ENCODE measurements at places on chromosomes 6 and 20. TPM values are rescaled to one million over a fixed set of nuclear protein-coding genes. Genes with fewer than 3 reads are reported as not detected.

The ADAM33 gene
- total RNA-seq: 3.3 TPM

The VGLL2 gene
- total RNA-seq: not detected

The TBC1D7 gene
- 42.1 TPM for total RNA-seq

The SOBP gene
- 1.3 TPM for total RNA-seq

The HLA-DQB1 gene
- total RNA-seq: under 0.01 TPM

The DEK gene
- 156 TPM for total RNA-seq

The STMND1 gene
- total RNA-seq: not detected

The ADISSP gene
- 90.8 TPM for total RNA-seq

DNA sequence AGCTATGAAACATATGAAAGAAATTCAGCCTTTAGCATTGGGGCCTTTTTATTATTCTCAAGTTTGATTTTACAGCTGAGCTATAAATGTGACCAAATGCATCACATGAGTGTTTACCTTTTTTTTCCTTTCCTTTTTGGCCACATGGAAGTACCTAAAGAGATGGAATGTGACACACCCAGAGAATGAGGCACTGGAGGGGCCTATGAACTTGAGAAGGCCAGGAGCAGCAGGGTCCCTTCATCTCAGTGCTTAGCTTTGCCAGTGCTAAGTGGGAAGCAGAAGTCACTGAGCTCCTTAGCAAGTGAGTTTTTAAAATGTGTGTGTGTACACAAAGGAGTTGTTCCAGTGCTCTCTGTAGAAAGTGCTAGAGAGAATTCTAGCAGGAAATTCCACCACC lies 44.7 kb downstream of the RREB1 start:
- no peak for DNase-seq

- peak; percentile 6 for DNase-seq
Measured at GRCh38 chr6:149895833-149896271, 2.1 kb downstream of the RAET1E start.

- DNase-seq: no peak
Measured at GRCh38 chr6:70079241-70079640, 212.9 kb downstream of the COL19A1 start.

- no peak for DNase-seq
Measured at GRCh38 chr6:111353912-111354462, 129.0 kb downstream of the REV3L start.

DNA sequence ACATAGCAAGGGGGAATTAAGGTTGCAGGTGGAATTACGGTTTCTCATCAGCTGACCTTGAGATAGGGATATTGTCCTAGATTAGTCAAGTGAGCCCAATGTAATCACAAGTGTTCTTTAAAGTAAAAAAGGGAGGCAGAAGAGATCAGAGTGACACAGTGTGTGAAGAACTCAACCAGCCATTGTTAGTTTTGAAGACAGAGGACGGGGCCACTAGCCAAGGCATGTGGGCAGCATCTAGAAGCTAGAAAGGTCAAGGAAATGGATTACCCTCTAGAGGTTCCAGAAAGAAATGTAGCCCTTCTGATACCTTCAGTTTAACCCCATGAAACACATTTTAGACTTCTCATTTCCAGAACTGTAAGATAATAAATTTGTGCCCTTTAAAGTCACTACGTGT lies 18.5 kb upstream of the TSPYL1 start:
- no peak for DNase-seq

GRCh38 chr6:105619971-105620741 lies 217.3 kb upstream of the PREP start:
- DNase-seq: no peak

DNA sequence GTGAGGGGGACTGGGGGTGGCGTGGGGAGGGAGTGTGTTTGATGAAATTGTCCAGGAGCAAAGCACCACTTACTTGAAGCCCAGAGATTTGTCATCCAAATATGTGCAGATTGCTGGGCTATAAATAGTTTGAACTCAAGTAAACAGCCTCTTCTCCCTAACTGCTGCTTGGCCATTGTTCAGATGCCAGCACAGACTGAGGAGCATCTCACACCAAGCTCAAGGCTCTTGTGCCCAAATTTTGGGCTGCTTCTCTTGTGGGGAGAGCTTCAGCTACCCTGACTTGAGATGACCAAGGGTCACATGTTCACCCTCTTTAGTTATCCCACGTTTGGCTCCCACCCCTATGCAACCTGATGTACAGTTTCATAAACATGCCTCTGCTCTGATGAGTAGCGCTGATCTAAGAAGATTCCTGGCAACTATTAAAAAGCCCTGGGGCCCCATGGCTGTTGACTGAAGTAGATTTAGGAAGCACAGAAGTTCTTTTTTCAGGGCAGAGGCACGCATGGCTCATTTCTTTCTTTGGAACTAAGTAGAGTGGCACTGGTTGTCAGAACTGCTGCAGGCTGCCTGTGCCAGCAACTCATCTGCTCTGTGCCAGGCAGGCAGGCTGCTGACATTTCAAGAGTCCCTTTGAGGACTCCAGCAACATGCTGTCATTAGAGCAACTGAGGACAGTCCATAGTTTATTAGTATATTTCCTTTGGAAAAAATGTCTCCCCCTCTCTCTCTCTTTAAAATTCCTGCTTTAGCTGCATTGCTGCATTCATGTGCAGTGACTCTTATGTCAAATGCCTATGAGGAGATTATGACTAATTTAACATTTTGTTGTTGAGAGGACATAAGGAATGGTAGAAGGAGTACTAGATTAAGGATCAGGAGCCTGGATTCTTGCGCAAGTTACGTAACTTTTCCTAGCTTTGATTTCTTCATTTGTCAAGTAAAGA lies 9.6 kb upstream of the PKIG start:
- no peak for DNase-seq

GRCh38 chr6:105748737-105749161 lies 337.4 kb upstream of the PRDM1 start:
- no peak for DNase-seq

DNA sequence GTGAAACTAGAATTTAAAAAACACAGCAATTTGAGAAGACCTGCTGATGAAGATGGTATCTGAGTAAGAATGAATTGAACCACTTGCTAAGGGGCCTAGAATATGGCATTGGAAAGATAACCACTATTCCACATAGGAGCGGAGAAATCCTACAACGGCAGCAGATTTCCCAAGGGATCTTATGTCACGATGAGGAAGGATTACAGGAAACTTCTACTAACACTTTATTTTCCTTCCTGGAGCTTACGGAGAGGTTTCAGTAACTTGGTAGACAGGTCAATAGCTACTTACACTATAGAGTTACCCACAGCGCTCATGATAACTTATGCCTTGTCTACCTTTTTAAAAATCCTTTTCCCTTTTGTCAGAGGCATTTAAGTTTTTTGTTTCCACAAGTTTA lies 11.8 kb upstream of the TCF21 start:
- DNase-seq: no peak

- no peak for DNase-seq
Measured at GRCh38 chr6:4327841-4328240, 192.5 kb upstream of the ECI2 start.

- peak; percentile 44 for DNase-seq
Measured at GRCh38 chr6:138563650-138564049, 64.4 kb upstream of the NHSL1 start.

- no peak for DNase-seq
Measured at GRCh38 chr6:40408786-40409542, 178.2 kb downstream of the LRFN2 start.

DNA sequence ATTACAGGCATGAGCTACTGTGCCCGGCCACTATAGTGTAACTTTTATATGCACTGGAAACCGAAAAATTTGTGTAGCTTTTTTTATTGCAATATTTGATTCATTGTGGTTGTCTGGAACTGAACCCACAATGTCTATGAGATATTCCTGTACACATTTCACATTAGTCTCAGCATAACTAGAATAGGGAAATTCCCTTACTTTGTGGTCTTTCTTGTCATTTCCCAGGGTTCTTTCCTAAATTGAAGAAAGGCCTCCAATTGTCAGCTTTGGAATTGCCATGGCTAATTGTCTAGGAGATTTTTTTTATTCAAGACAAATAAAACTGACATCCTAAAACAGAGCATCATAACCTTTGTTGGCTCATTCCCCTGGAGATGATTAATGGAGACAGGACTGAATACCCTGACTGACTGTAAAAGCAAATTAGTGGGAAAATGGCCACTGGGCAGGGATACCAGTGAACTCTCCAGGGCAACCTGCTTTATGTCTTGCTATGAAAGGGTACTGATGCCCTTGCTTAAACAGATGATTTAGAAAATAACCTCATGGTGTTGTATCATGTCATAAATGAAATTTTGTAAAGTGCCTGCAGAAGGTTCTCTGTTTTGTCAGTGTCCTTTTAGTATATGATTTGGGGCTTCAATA lies 576.9 kb downstream of the RFPL4B start:
- DNase-seq: no peak

GRCh38 chr6:109660526-109661320 lies 30.3 kb downstream of the AK9 start:
- no peak for DNase-seq

DNA sequence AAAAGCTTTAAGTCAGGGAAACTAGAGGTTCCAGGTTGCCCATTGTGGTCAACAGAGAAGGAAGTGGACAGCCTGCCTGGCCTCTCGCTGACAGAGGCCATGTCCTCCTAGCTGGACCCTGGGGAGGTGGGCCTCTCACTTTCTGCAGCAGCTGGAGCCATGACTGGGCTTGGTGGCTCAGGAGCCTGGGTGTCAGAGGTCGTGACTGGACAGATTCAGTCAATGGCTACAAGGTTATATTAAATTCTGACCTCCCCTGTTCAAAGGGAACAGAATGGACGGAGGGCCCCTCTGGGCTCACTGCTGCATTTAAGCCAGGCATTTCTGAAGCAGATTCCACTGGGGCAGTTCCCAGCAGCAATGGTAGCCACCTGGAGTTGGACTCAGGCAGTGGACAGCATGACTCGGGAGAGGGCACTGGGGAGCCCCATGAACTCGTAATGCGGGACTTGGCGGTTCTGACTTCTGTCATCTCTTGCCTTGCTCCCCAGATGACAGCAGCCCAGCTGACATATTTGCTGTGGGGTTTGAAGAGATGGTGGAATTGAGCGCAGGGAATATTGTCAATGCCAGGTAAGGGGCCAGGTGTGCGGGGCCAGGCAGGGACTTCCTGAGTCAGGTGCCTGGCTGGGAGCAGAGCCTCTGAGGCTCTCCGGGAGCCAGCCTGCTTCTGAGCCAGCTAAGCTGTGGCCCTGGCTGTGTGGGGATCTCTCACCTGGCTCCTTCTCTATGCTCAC lies 86.7 kb downstream of the SYNJ2 start:
- no peak for DNase-seq

- peak; percentile 54 for DNase-seq
Measured at GRCh38 chr6:21597801-21598673, 4.5 kb downstream of the SOX4 start.

DNA sequence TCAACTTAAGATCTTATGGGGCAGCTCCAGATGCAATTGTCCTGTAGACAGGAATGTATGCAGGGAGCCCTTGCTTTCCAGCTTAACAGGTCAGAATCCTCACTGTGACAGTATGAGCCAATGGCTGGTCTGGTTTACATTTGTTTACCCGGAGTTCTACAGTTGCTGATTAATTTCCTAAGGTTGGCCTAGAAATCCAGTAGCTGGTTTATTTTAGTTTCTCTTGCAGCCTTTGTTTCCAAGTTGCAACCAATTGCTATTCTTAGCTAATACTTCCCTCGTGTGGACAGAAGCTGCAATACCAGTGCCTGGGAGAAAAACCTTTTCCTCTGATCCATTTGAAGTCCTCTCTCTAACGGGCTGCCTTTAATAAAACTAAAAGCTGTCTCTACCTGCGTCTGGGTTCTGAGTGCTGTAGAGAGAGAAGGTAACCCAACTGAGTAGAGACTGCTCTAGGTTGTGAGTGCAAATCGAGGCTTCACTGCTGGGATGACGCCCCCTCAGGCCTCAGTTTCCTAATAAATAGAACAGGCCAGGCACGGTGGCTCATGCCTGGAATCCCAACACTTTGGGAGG lies 45.9 kb downstream of the ZNF217 start:
- DNase-seq: peak; percentile 70

DNA sequence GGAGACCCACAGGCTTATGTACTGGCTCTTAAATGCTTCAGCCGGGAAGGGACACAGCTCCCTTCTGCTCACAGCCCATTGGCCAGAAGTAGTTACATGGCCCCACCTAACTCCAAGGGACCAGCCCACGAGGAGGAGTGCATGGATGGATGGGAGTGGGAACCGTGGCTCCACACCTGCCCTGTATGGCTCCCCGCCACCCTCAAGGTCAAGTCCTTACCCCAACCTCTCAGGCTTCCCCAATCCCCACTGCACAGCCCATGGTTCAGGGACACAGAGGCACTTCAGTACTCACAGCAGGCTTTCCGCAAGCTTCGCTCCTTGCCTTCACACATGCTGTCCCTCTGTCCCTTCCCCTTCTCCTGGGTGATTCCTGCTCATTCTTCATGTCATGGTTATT lies 137.9 kb upstream of the KCNG1 start:
- no peak for DNase-seq

DNA sequence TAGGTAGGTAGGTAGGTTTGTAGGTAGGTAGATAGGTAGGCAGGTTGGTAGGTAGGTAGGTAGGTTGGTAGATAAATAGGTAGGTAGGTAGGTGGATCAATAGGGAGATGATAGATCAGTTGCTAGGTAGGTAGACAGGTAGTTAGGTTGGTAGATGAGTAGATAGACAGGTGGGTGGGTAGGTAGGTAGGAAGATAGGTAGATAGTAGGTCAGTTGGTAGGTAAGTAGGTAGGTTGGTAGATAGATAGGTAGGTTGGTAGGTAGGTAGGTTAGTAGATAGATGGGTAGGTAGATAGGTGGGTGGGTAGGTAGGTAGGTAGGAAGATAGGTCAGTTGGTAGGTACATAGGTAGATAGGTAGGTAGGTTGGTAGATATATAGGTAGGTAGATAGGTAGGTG lies 72.0 kb upstream of the PDE10A start:
- DNase-seq: no peak

GRCh38 chr6:137819740-137820139 lies 47.3 kb upstream of the TNFAIP3 start:
- DNase-seq: no peak

DNA sequence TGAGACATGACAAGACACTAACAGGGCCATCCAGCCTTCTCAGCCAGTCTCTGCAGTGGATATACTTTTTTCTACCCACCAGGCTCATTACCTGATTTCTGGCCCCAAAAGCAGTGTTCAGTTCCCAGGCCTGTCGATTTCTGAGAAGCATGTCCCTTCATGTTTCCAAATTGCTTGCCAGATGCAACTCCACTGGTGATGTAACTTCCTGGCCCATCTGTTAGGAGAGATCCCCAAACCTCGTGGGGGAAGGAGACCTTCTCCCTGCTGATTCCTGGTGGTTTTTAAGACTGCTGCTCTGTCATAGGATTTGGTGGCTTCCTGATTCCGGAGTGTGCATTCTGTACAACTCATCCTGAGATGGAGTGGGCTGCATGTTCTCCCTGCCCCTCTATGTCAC lies 31.6 kb upstream of the MRPS10 start:
- no peak for DNase-seq

DNA sequence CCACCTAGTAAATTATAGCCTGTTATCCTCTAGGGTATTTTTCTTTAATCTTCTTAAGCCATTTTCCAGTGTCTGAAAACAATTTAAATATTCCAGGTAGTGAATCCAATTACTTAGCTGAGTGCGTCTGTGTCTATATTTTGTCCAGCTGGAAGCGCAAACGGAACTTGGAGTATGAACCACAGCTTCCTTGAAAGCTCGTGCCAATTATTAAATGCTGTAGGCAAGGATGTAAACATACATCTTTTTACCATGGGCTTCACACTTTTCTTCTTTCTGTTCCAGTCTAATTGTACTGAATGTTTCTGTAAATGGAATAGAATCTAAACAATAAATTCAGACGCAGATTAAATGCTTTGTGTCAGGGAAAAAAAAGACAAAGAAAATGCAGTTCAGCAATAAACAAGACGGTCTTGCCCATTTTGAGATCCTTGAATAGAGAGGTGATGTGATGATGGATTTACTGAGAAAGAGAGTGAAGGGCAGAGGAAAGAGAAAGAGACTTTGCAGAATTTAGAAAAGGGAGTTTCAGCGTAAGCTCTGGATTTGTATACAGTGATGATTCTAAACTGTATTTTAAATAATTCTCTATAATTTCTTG lies 1.9 kb downstream of the PLCB1 start:
- no peak for DNase-seq
